Activated CD4-positive, alpha-beta T cell treated with anti-CD3 and anti-CD28 coated beads for 36 hours (primary cell): ENCODE measurements at places on chromosomes 11 and 22. TPM values are rescaled to one million over a fixed set of nuclear protein-coding genes. Genes with fewer than 3 reads are reported as not detected.

- no peaks in the 10 kb centered on the region for H3K36me3 ChIP-seq
- H3K4me1 ChIP-seq = peaks cover 7% of the 10 kb centered on the region
- H3K27ac ChIP-seq = no peak overlapping the region
- no peak overlapping the region for H3K4me3 ChIP-seq
Measured at GRCh38 chr11:119380160-119380826, 1.2 kb downstream of the USP2 start.

GRCh38 chr11:126113515-126113957, 50.9 kb upstream of the CDON start:
- no peak for DNase-seq
- no peak overlapping the region for H3K4me3 ChIP-seq
- H3K27me3 ChIP-seq = no peaks in the 10 kb centered on the region
- H3K27ac ChIP-seq = no peak overlapping the region

Gene PARVA
- 0.14 TPM for total RNA-seq

Gene NAA40
- 13.7 TPM for total RNA-seq

GRCh38 chr22:49720279-49720959, 107.3 kb downstream of the BRD1 start:
- no peak overlapping the region for H3K27ac ChIP-seq
- no peaks in the 10 kb centered on the region for H3K36me3 ChIP-seq
- H3K4me1 ChIP-seq = peaks cover 7% of the 10 kb centered on the region
- peaks cover 2% of the 10 kb centered on the region for H3K27me3 ChIP-seq

DNA sequence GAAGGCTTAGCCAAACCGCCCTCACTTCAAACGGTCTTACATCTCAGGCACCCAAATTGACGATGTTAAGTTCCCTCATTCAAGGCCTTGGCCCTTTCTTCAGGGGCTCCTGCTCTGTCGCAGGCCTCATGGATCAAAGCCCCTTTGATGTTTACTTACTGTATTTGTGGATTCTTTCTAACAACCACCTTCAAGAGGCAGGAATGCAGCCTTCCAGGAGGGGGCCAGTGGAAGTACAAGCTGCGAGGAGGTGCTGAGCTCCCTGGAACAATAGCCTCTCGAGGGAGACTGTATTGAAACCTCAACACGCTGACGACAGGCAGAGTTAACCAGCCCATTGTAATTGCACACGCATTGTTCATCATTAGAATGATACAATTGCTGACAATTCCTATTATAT, 209.1 kb downstream of the ST3GAL4 start:
- H3K36me3 ChIP-seq = no peaks in the 10 kb centered on the region
- peaks cover 10% of the 10 kb centered on the region for H3K27me3 ChIP-seq
- H3K4me3 ChIP-seq = no peak overlapping the region
- no peak overlapping the region for H3K27ac ChIP-seq
- H3K4me1 ChIP-seq = no peaks in the 10 kb centered on the region
- no peak for DNase-seq

- H3K4me3 ChIP-seq = no peak overlapping the region
- peaks cover 11% of the 10 kb centered on the region for H3K4me1 ChIP-seq
- no peak for DNase-seq
- H3K27me3 ChIP-seq = no peaks in the 10 kb centered on the region
Measured at GRCh38 chr22:30045494-30045887, 34.8 kb upstream of the HORMAD2 start.

Gene ABCC8
- total RNA-seq = not detected

DNA sequence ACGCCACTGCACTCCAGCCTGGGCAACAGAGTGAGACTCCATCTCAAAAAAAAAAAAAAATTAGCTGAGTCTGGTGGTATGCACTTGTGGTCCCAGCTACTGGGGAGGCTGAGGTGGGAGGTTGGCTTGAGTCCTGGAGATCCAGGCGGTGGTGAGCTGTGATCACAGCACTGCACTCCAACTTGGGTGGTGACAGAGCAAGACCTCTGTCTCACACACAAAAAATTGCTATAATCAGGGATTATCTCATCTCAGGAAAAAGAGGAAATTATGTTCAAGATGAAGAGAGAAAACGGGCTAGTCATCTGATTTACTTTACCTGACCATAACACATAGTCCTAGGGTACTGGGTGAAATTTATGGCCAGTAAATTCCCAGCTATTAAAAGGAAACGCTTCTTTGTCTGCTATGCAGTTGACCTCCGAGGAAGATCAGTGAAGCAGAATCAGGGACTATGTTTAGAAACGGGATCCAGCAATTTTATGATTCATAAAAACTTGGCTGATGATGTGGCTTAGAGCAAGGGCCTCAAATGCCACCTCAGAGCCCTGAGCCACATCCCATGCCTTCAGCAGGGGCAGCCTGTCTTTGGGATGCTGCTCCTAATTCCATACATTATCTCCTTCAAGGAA, 386.2 kb downstream of the NTM start:
- no peak overlapping the region for H3K27ac ChIP-seq
- DNase-seq = no peak
- no peaks in the 10 kb centered on the region for H3K36me3 ChIP-seq
- H3K27me3 ChIP-seq = no peaks in the 10 kb centered on the region
- H3K4me1 ChIP-seq = no peaks in the 10 kb centered on the region

Gene PLET1
- total RNA-seq = not detected

Gene THRSP
- total RNA-seq = not detected

DNA sequence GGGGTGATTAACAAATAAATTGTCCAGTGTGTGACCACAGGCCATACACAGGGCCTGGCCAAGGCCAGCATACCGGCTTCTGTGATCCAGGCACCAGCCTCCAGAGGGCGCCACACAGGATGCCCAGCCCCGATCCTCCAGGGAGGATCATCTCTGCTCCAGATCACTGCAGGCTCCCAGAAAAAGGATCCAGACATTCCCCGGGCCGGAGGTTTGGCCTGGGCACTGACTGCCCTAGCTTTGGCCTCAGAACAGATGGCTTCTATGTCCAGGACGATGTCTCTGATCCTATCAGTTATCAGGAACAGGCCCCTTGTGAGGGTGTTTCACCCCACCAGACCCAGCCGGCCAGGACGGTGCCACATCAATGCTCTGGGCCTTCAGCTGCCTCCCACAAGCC, 74.5 kb upstream of the LMO1 start:
- no peak overlapping the region for H3K27ac ChIP-seq
- H3K4me1 ChIP-seq = peaks cover 8% of the 10 kb centered on the region

DNA sequence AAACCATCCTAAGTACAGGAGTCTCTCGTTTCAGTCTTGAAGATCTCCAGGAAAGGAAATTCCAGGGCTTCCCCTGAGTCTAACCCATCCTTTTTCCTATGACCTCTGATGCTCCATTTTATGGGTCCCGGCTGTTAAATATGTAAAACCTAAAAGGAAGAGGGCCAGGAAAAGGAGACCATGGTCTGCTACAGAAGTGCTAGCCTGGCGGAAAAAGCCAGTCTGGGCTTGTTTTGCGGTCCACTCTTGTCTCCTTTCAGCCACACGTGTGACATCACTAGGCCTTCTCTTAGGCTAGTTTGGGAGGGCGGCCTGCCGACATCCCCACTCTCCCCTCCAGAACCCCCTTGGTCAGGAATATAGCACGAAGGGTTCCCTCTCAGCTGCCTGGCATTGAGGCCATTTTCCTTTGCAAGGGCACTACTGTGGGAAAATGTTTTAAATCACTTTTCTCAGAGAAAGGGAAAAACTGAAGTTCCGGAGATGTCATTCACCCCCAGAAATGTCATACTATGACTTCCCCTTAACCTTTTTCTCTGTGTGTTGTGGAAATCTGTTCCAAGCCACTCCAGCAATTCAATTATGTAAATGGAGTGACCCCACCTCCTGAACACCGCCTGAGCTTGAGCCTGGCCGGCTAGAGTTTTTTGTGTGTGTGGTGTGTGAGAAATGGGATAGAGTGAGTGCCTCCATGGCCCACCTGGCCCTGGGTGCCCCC, 86.9 kb downstream of the UBASH3B start:
- H3K27ac ChIP-seq = peak overlapping the region; percentile 28
- H3K27me3 ChIP-seq = peaks cover 3% of the 10 kb centered on the region
- no peaks in the 10 kb centered on the region for H3K36me3 ChIP-seq
- H3K4me3 ChIP-seq = no peak overlapping the region
- DNase-seq = no peak
- peaks cover 14% of the 10 kb centered on the region for H3K4me1 ChIP-seq

Gene C11orf87
- total RNA-seq = not detected

Gene FAM227A
- 0.30 TPM for total RNA-seq

DNA sequence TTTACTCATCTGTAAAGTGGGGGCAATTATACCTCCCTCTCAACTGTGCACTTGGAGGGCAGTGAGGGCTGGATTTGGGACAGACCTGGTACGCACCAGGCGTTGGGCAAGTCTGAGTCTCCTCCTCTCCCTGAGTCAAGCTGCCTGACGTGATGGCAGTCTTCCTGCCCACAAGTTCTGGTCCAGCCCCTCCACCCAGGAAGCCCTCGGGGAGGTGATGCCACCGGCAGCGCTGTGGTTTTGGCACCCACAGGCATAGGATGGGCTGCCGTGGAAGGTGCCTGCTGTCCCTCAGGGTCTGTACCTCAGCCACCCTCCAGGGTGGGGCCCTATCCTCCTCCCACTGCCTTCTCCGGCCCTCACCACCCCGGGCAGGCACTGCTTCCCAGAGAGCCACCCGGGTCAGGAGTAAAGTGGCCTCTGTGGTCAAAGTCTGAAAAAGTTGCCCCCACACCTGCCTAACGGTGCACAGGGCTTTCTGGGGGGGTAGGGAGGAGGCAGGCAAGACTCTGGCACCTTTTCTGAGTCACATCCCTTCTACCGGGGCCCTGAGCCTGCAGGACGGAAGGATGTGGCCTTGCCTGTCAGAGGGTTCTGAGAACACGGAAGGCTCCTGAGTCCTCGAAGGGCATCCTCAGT, 6.5 kb upstream of the APOBEC3H start:
- peak overlapping the region; percentile 95 for H3K27ac ChIP-seq
- H3K27me3 ChIP-seq = no peaks in the 10 kb centered on the region
- no peaks in the 10 kb centered on the region for H3K36me3 ChIP-seq
- H3K4me1 ChIP-seq = peaks cover 81% of the 10 kb centered on the region

GRCh38 chr11:27427183-27427980, 45.2 kb downstream of the LGR4 start:
- H3K4me1 ChIP-seq = no peaks in the 10 kb centered on the region
- no peaks in the 10 kb centered on the region for H3K27me3 ChIP-seq
- H3K36me3 ChIP-seq = no peaks in the 10 kb centered on the region
- H3K27ac ChIP-seq = no peak overlapping the region
- no peak overlapping the region for H3K4me3 ChIP-seq
- DNase-seq = no peak

GRCh38 chr11:124612567-124613246, 1.5 kb downstream of the PANX3 start:
- no peak for DNase-seq
- H3K27ac ChIP-seq = no peak overlapping the region
- peaks cover 4% of the 10 kb centered on the region for H3K27me3 ChIP-seq
- peaks cover 13% of the 10 kb centered on the region for H3K4me1 ChIP-seq
- no peaks in the 10 kb centered on the region for H3K36me3 ChIP-seq

DNA sequence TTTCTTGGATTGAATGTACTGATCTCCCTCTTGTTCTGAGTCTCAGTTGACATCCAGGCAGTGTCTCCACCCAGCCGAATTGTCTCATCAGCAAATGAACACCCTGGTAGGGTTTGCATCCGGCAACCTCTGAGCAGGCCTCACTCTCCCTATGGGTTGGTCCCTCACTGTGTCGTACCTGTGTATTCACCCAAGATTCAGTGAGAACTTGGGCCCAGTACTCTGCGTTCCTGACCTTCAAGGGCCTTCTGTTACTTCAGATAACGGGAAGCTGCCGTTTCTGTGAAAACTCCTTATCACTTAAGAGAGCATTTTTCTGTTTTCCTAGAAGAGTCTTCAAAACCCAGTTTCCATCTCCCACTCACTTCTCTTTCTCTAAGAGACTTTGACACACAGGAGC, 915.6 kb downstream of the TBC1D22A start:
- no peaks in the 10 kb centered on the region for H3K4me1 ChIP-seq
- H3K27me3 ChIP-seq = peaks cover 3% of the 10 kb centered on the region
- no peak for DNase-seq
- H3K27ac ChIP-seq = no peak overlapping the region

DNA sequence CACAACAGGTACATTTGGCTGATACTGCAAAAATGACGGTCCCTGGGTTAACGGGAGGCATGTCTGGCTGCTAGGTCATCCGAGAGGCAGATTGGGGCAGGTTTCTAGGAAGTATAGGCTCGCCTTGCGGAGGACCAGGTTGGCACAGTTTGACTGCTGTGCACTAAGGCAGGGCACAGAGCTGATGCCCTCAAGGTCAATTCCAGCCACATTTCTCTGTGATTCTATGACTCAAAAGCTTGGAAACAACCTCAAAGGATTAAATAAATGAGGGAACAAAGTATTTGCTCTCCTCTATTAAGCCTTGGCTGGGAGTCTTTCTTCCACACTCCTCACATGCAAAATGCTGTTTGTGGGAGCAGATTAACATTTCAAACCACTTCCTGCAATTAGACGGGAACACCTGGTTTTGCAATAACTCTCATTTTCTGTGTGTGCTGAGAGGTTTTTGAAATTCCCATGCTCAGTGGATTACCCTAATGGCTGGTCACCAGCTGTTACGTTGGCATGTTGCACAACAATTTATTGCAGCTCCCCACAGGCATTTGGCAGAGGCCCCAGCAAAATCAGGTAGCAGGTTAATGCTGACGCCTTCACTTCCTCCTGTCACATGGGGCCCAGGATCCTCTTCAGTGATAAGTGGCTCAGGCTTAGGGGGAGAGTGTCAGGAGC, 61.0 kb upstream of the PLET1 start:
- no peaks in the 10 kb centered on the region for H3K27me3 ChIP-seq
- peaks cover 18% of the 10 kb centered on the region for H3K4me1 ChIP-seq
- H3K36me3 ChIP-seq = peaks cover 5% of the 10 kb centered on the region
- peak overlapping the region; percentile 39 for H3K27ac ChIP-seq
- no peak overlapping the region for H3K4me3 ChIP-seq
- DNase-seq = no peak

DNA sequence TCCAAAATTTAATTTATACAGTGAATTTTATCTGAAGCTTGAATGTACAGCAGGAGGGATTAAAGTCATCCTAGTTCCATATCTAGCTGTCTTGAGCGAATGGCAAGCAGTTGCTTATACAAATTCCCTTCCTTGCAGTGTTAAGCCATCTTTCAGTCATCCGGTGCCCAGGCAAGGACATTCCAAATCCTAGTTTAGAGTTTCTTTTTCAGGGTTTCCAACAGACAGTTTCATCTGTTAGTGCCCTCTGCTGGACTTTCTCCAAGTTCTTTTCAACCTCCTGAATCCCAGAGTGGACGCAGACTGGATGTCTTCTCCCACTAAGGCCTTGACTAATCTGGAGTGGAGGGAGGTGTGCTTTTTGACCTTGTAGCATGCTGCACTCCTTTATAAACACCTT, 45.4 kb downstream of the GRAMD1B start:
- DNase-seq = no peak
- peaks cover 4% of the 10 kb centered on the region for H3K36me3 ChIP-seq
- peaks cover 19% of the 10 kb centered on the region for H3K4me1 ChIP-seq
- no peaks in the 10 kb centered on the region for H3K27me3 ChIP-seq
- no peak overlapping the region for H3K27ac ChIP-seq

Gene TCP11L1
- 8.8 TPM for total RNA-seq

DNA sequence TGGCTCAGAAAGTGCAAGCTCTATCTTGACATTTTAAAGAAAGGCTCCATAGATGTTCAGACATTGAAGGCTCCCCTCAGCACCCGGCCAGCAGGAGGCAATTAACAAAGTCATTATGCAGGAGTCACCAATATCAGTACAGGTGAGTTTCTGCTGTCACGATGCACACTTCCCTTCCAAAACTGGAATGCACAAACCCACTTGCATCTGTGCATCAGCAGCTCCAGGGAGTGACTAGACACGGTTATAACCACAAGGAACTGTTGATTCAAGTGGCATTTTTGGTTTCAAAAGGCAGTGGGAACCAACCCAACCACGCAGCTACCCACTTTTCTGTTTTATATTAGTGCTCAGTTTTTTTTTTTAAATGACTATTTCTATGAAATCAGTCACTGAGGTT, 293.9 kb upstream of the NARS2 start:
- no peak overlapping the region for H3K4me3 ChIP-seq
- H3K4me1 ChIP-seq = no peaks in the 10 kb centered on the region
- H3K27ac ChIP-seq = no peak overlapping the region
- H3K27me3 ChIP-seq = peaks cover 8% of the 10 kb centered on the region
- H3K36me3 ChIP-seq = no peaks in the 10 kb centered on the region
- DNase-seq = no peak
